ENCODE measurements at places on chromosomes 13 and 19. TPM values are rescaled to one million over a fixed set of nuclear protein-coding genes. Genes with fewer than 3 reads are reported as not detected.

Gene CCNA1
- total RNA-seq: not detected

Gene DIAPH3
- total RNA-seq: 1.8 TPM

Gene RASIP1
- 0.99 TPM for total RNA-seq

Gene SLC44A2
- 25.9 TPM for total RNA-seq

Gene RNF113B
- not detected for total RNA-seq

Gene CD37
- not detected for total RNA-seq

Gene EDDM13
- not detected for total RNA-seq

Gene LRRC4B
- 0.17 TPM for total RNA-seq

Gene TPM4
- 822 TPM for total RNA-seq

Gene CEACAM4
- not detected for total RNA-seq

Gene ZNF844
- total RNA-seq: 15.4 TPM

Gene PGLYRP2
- total RNA-seq: not detected

Gene AP3D1
- total RNA-seq: 88.9 TPM

Gene APOC1
- 8.0 TPM for total RNA-seq

Gene GRWD1
- total RNA-seq: 12.1 TPM

Gene ZNF528
- total RNA-seq: 21.3 TPM

Gene RETN
- total RNA-seq: not detected

Gene ZNF235
- total RNA-seq: 2.8 TPM

Gene GJB6
- total RNA-seq: not detected

Gene IGFLR1
- total RNA-seq: 0.51 TPM

Gene CBARP
- 1.5 TPM for total RNA-seq

Gene SYNE4
- under 0.01 TPM for total RNA-seq

Gene ZNF554
- total RNA-seq: 4.9 TPM

Gene CALR3
- not detected for total RNA-seq

Gene ATP1A3
- total RNA-seq: under 0.01 TPM

Gene CACTIN
- 19.7 TPM for total RNA-seq

Gene SLC25A41
- 0.26 TPM for total RNA-seq

Gene ACP7
- total RNA-seq: not detected

Gene GARIN5A
- total RNA-seq: 0.66 TPM

Gene ZNF223
- total RNA-seq: 4.6 TPM

Gene NLRP11
- total RNA-seq: under 0.01 TPM

Gene ELSPBP1
- not detected for total RNA-seq

Gene TMEM161A
- 21.1 TPM for total RNA-seq

Gene SCAMP4
- 29.7 TPM for total RNA-seq

Gene VSTM1
- not detected for total RNA-seq

Gene LSR
- 0.26 TPM for total RNA-seq

Gene ZNF230
- total RNA-seq: 4.6 TPM

Gene CGB3
- not detected for total RNA-seq

Gene CRLF1
- total RNA-seq: 2.5 TPM

Gene LMTK3
- under 0.01 TPM for total RNA-seq

Gene TTYH1
- not detected for total RNA-seq

Measured in fibroblast of lung (primary cell).